A549 treated with Hydrocortisone at 1 μM for 4 hours (cell line): ENCODE measurements at places on chromosomes 16 and 17. TPM values are rescaled to one million over a fixed set of nuclear protein-coding genes. Genes with fewer than 3 reads are reported as not detected.

The CA5A gene
- total RNA-seq: not detected in 5 replicates

The TSPOAP1 gene
- not detected in 5 replicates for total RNA-seq

The CRHR1 gene
- total RNA-seq: 0.09 to 1.1 TPM (median 0.09 TPM) in 5 replicates

The SPNS3 gene
- 0.20 TPM in 1 of 5 replicates, not detected in the others for total RNA-seq

The SF3B3 gene
- 131 to 205 TPM (median 189 TPM) in 5 replicates for total RNA-seq

The C17orf50 gene
- total RNA-seq: 0.23 to 0.44 TPM (median 0.41 TPM) in 4 of 5 replicates, not detected in the other

The MMP25 gene
- total RNA-seq: 0.86 to 1.2 TPM (median 0.90 TPM) in 5 replicates

The C17orf100 gene
- total RNA-seq: 1.8 to 3.3 TPM (median 2.8 TPM) in 5 replicates

The CNGB1 gene
- 0.06 to 0.18 TPM (median 0.09 TPM) in 5 replicates for total RNA-seq

The TAC4 gene
- not detected in 5 replicates for total RNA-seq

The HOXB7 gene
- total RNA-seq: 28.6 to 32.1 TPM (median 31.4 TPM) in 5 replicates

The MRPS7 gene
- total RNA-seq: 143 to 179 TPM (median 172 TPM) in 5 replicates

The ZSCAN10 gene
- total RNA-seq: not detected in 5 replicates

The ABCC12 gene
- 0.02 to 0.12 TPM (median 0.05 TPM) in 5 replicates for total RNA-seq

The SLC7A6OS gene
- total RNA-seq: 10.8 to 12.6 TPM (median 12.2 TPM) in 5 replicates

The WFIKKN1 gene
- 0.10 to 0.23 TPM (median 0.18 TPM) in 5 replicates for total RNA-seq

The ITGAL gene
- total RNA-seq: 0.03 to 0.18 TPM (median 0.09 TPM) in 5 replicates

The IRX5 gene
- 1.4 to 2.0 TPM (median 1.9 TPM) in 5 replicates for total RNA-seq

The HBA2 gene
- 0.20 to 0.33 TPM in 2 of 5 replicates, not detected in the others for total RNA-seq

The KCNG4 gene
- total RNA-seq: not detected in 5 replicates

The PKMYT1 gene
- total RNA-seq: 64.8 to 93.9 TPM (median 88.9 TPM) in 5 replicates

The GPR179 gene
- 0.02 to 0.05 TPM (median 0.03 TPM) in 5 replicates for total RNA-seq

The CDC42EP4 gene
- 53.3 to 64.5 TPM (median 64.1 TPM) in 5 replicates for total RNA-seq

The SLC6A2 gene
- total RNA-seq: 0.10 to 0.14 TPM (median 0.12 TPM) in 3 of 5 replicates, not detected in the others

The SLFN14 gene
- not detected in 5 replicates for total RNA-seq

The RNF222 gene
- not detected in 5 replicates for total RNA-seq

The MYH8 gene
- total RNA-seq: not detected in 5 replicates

The HOXB8 gene
- total RNA-seq: 5.8 to 7.1 TPM (median 6.7 TPM) in 5 replicates

The CNTNAP1 gene
- 4.7 to 5.9 TPM (median 5.5 TPM) in 5 replicates for total RNA-seq

The EPX gene
- not detected in 5 replicates for total RNA-seq

The CYBA gene
- total RNA-seq: 232 to 308 TPM (median 278 TPM) in 5 replicates

The NDUFAB1 gene
- 149 to 205 TPM (median 188 TPM) in 5 replicates for total RNA-seq

The WWOX gene
- total RNA-seq: 10.3 to 15.2 TPM (median 12.4 TPM) in 5 replicates

The TBC1D3C gene
- 0.06 TPM in 1 of 5 replicates, not detected in the others for total RNA-seq

The KRTAP4-12 gene
- not detected in 5 replicates for total RNA-seq

The KRT31 gene
- not detected in 5 replicates for total RNA-seq

The UMOD gene
- not detected in 5 replicates for total RNA-seq

The CCDC144A gene
- 0.69 to 1.4 TPM (median 1.2 TPM) in 5 replicates for total RNA-seq
